Omental fat pad (tissue), 4 donors: ENCODE measurements at places on chromosomes 4 and X.
A peak's percentile ranks its signal among the peaks of the same experiment; 100 is the strongest.

GRCh38 chrX:68828740-68829581, at the start of gene EFNB1:
Gene EFNB1, plus strand, starts transcription at chrX:68829021. Its CDS starts 756 bp downstream, at chrX:68829777.
- peak; percentile 61 for DNase-seq

DNA sequence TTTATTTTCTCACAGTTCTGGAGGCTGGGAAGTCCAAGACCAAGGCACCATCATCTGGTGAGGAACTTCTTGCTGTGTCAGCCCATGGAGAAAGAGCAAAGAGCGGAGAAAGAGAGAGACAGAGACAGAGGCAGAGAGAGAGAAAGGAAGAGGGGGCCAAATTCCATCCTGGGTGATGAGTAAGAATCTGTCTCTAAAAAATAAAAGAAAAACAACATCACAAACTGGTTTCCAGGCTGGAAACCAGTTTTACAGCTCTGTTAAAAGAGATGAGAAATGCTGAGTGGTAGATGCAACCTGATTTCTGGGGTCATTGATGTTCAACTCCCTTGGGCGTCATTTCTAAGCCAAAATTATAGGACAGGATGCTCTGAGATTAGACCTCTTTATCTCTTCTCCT, 72.9 kb downstream of the SHOX start:
- DNase-seq: no peak

- no peak for DNase-seq
These were observed 16.1 kb upstream of the AMBN start for GRCh38 chr4:70575964-70576363.

DNA sequence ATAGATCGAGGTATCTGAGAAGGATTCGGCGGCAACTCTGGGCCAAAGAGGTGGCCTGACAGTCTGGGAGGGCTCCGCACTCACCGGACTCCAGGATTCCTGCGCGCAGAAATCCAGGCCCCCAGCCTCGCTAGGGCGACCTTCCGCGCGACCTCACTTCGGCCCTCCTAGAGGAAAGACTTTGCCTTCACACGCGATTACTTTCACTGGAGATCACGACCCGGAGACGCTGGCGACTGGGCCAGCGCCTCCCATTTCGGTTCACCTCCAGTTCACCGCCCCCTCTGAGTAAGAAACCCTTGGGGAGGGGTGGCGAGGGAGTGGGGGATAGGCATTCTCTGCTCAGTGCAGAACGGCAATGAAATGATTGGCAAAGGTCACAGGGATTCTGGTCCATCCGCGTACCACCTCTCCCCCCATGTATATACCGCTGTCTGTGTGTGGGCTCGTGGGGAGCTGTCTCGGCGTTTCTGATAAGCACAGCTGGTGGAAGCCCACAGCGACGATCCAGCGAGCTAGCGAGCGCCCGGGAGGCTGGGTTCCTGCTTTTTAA, 2.5 kb downstream of the POU3F4 start:
- DNase-seq: no peak

- no peak for DNase-seq
These were observed 140.6 kb downstream of the STK32B start for GRCh38 chr4:5191831-5192230.

- DNase-seq: no peak
These were observed 215.6 kb upstream of the GYPA start for GRCh38 chr4:144355811-144356757.

DNA sequence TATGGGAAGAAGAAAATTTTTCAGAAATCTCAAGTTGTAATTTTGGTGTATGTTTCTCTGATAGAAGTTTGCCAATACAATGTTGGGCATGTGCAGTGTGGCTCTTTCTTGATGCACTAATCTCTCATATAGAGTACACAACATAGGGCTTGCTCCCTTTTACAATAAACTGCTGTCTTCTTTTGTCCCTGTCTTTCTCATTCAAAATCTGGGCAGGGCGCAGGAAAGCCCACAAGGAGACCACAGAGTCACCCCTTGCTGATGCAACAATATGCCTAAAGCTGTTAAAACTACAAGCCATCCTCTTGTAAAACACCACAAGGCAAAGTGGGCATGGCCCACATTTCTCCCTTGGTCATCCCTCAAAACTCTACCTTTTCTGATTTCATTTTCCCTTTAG, 63.4 kb upstream of the TBC1D9 start:
- no peak for DNase-seq

DNA sequence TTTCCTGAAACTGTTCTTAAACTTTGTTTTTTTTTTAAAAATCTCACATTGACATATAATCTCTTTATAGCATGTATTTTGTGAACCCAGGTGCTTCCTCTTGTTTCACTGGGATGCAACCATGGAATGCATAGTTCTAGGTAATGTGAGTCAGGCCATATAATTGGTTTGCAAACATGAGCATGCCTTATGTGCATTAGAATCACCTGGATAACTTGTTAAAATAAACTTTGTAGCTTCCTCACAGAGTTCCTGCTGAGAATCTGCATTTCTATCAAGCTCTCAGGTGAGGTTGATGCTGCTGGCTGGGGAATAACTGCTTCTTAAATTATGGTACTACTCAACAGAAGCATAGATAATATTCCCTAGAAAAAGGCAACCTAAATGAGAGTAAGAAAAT, 940.3 kb upstream of the LCORL start:
- DNase-seq: no peak

- DNase-seq: no peak
These were observed 71.1 kb upstream of the DDIT4L start for GRCh38 chr4:100261346-100261745.

DNA sequence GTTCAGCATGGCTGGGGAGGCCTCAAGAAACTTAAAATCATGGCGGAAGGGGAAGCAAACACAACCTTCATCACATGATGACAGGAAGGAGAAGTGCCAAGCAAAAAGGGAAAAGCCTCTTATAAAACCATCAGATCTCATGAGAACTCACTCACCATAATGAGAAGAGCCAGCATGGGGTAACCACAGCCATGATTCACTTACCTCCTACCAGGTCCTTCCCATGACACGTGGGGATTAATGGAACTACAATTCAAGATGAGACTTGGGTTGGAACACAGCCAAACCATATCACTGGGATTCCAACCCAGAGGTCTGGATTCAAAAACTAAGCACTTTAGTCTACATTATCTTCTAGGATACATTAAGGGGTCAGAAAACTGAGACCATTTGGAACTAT, 609.6 kb upstream of the SPANXN1 start:
- DNase-seq: no peak

DNA sequence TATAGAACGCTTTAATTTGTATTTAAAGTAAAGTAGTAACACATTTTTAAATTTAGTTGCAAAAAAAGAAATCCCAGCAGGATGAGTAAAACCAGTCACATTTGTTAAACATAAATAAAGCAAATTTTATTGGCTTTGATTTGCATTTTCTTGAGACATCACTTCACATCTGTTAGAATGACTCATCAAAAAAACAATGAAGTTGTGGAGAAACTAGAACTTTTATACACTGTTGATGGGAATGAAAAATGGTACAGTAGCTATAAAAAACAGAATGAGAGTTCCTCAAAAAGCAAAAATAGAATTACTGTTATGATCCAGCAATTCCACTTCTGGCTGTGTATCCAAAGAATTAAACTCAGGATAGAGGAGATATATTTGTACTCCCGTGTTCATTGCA, 454.0 kb upstream of the KLHL4 start:
- no peak for DNase-seq

GRCh38 chrX:145751943-145752342, 65.7 kb upstream of the SLITRK2 start:
- no peak for DNase-seq

GRCh38 chrX:136259543-136259942, 8.3 kb upstream of the MAP7D3 start:
- DNase-seq: no peak

DNA sequence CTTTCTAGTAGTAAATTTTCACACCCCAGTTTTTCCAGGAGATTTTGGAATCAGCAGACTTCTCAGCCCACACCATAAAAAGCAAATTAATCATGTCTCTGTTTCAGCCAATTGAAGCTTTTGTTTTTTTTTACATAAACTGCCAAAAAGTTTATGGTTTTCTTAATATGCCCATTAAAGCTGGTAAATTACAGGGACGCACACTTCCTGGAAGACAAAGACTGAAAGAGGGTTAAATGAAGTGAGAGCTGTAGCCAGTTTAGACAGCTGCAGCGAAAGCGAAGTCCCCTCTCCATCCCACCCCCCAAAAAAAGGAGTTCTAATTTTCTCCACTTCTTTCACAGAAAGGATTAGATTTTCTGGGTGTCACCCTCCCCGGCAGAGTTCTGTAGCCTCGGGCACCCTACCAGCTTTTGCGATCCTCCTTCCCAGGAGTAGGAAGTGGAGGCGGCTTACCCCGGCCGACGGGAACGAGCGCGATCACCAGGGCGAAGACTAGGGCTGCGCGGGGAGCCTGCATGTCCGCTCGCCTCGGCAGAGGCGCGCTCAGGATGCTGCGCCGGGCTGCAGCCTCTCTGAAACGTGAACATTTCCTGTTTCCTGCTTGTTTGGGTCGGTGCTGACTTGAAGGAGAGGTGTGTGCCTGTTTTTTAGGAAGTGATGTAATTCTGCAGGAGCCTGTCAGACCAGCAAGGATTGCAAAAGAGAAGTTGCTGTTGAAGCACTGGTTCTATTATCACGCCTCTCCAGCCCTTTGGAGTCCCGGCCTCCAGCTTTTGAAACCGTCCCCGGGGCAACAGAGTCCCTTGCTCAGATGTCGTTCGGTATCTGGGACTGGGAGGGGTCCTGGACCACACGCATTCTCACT, at the start of gene TMEM154:
Gene TMEM154, minus strand, starts transcription at position 584 of the 868 bp plus-strand sequence. Its CDS starts 64 bp downstream, at position 520.
- no peak for DNase-seq

GRCh38 chr4:112726041-112726440, 89.1 kb downstream of the LARP7 start:
- DNase-seq: no peak

GRCh38 chr4:52926196-52926974, 64.3 kb downstream of the RASL11B start:
- DNase-seq: no peak

DNA sequence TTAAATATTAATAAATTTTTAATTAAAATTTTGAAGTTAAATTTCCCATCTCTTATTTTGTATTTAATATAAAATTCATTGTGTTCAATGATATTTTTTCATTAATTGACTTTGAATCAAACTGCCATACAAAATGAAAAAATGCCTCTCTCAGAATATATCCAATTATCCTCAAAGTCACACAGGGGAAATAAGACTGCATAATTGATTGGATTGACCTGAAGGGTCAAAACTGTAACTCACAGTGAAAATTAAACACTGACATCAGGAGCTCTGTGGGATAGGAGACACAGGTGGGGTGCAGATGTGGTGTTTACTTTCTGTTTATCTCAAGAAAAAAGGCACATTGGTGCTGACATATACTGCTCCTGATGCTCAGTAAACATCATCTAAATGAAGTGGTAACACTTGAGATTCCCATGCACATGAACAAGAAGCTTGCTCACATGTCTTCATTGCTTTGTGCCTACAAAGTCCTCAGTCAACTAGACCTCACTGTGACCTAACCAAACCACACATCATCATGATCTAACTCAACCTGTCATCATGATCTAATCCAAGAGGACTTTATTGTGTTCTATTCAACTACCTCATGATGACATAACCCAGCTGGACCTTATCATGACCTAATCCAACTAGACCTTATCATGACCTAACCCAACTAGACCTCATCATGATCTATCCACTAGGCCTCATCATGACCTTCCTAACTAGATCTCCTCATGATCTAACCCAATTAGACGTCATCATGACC, 83.7 kb downstream of the DHRSX start:
- no peak for DNase-seq

DNA sequence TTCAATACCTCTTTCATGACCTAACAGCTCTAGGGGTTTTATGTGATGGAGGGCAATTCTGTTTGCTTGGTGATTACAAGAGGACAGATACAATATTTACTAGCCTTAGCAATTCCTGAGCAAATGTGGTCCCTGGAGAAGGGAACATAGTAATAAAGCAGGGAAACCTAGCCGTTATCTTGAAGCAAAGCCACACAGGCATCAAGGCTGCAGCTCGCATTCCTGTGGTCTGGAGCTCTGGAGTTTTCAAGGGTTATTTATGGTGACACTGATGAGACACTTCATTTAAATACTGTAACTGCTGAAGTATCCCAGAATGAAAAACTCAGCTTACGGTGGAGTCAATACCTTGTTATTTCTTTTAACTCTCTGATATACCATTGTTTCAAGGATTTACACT, 66.8 kb downstream of the AFF2 start:
- no peak for DNase-seq

DNA sequence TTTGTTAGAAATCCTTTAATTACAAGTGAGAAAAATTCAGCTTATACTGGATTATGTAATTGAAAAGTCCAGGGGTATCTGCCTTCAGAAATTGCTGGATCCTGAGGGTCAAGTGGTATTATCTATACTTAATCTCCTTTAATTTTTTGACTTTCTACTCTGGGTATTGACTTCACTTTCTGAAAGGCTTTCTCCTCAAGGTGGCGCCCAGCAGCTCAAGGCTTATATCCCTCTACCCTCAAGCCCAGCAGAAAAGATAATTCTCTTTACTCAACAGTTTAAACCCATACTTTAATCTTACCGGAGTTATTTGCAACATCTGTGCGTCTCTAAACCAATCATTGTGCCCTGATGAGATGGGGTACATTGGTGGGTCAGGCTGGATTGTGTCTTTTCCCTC, 129.5 kb downstream of the LARP7 start:
- no peak for DNase-seq
